Sigmoid colon (tissue), 7 donors: ENCODE measurements at places on chromosomes 7 and 10. TPM values are rescaled to one million over a fixed set of nuclear protein-coding genes. Genes with fewer than 3 reads are reported as not detected.

MEOX2 gene
- total RNA-seq: 9.7 TPM

AQP1 gene
- total RNA-seq: 178 TPM

CTNNA3 gene
- total RNA-seq: 4.4 TPM

GIMAP1 gene
- total RNA-seq: 6.4 TPM

MBL2 gene
- total RNA-seq: not detected

OPALIN gene
- not detected for total RNA-seq

TMEM213 gene
- not detected for total RNA-seq

FAM24B gene
- total RNA-seq: 4.2 TPM

TSPAN12 gene
- 47.7 TPM for total RNA-seq

- DNase-seq: no peak
Observed at GRCh38 chr7:87566311-87566900, 34.3 kb downstream of the ABCB1 start.

DNA sequence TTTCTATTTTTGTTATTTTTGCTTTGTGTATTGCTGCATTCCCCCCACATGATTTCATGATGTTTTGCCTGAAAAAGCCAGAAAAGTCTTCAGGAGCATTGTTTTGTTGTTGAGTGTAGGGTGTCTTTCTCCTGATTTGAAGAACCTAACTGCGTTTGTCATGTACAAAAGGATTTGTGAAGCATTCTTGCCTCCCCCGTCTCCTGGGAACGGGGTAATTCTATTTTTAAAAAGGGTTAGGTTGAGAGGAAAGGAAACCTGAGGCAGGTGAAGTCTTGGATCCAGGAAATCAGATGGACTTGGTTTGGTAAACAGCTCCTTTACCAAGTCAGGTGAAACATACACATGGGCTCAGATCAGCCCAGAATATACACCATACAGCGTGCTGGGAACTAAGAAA is 26.0 kb upstream of the BTBD16 start:
- no peak for DNase-seq

GRCh38 chr7:32204361-32205018 is 134.3 kb upstream of the PDE1C start:
- peak; percentile 75 for DNase-seq

GRCh38 chr7:14760730-14761478 is 141.6 kb downstream of the DGKB start:
- DNase-seq: no peak

DNA sequence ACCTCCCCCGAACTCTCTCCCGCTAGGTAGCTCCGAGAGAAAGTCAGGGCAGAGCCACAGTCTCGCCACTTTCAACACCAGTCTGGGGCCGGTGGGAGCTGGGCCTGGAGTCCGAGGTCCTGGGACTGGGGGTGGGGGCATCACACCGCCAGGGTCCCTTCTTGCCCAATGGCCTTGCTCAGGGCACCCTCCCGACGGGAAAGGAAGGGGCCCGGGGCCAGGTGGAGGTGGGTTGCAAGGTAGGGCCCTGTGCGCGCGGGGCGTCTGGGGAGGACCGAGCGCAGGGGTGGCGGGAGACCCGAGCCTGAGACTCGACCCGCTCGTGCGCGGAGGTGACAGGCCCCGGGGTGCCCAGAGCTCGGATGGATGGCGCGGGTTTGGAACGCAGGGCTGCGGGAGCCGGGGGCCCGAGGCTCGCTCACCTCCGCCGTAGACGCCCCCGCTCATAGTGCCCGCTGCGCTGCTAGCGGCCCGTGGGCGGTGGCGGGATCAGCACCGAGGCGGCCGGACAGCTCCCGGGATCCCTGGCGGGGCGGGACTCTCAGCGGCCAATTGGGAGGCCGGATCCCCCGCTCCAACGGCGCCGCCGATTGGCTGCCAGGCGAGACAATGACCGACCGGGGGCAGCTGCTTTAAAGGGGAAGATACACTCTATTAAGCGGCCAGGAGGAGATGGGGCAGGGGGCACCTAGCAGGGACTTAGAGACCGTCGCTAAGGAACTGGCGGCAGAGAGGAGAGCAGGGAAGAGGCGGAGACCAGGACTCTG is at the start of gene ACTL6B:
Gene ACTL6B (minus strand): TSS at position 541 of the 767 bp plus-strand sequence. CDS start 94 bp downstream, at position 447.
- DNase-seq: no peak

DNA sequence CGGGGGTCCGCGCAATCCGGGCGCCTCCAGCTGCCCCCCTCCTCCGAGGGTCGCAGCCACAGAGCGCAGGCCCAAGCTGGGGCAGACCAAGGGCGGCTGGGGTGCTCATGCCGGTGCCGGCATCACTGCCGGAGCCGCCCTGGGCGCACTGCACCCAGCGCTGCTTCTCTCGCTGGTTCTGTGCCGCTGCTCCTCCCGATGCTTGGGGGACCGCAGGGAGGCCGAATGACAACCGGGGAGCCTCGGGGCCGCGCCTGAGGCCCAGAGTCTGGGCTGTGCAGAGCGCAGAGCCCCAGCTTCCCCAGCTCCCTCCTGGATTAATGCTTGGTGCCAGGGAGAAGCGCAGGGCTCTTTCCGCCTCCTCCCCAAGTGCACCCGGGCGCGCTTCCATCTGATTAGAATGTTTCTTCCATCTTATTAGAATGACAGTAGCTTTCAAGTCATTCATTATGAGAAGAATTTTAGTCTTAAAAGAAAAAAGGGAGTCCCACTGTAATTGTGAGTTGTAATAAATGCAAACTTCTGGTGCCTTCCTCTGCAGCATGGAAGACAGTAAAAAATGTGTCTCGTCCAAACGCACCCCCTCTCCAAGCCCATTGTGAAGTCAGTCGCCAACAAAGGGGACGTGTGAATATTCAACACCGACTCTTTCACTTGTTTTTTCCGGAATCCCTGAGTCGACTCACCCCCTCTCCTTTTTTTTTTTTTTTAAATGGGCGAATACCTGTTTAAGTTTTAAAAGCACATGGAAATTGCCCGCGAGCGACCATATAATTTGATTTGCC is 19.5 kb upstream of the PTF1A start:
- no peak for DNase-seq

GRCh38 chr7:69839782-69840181 is 241.5 kb downstream of the AUTS2 start:
- no peak for DNase-seq

GRCh38 chr7:145779140-145779539 is 337.5 kb upstream of the CNTNAP2 start:
- DNase-seq: no peak

DNA sequence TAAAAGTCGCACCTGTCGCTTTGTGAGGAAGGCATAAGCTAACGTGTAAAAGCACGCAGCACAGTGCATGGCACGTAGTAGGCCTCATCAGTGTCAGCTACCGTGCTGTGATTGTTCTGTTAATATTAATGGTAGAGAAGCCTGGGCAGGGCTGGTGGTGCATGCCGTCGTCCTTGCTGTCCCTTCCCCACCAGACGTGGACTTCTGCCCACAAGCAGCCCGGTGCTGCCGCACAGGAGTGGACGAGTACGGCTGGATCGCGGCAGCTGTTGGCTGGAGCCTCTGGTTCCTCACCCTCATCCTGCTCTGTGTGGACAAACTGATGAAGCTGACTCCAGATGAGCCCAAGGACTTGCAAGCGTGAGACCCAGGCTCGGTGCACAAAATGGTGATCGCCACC is 4.7 kb upstream of the ATP6V0A4 start:
- no peak for DNase-seq

- DNase-seq: peak; percentile 57
Observed at GRCh38 chr10:131810805-131811629, 89.8 kb upstream of the PPP2R2D start.

DNA sequence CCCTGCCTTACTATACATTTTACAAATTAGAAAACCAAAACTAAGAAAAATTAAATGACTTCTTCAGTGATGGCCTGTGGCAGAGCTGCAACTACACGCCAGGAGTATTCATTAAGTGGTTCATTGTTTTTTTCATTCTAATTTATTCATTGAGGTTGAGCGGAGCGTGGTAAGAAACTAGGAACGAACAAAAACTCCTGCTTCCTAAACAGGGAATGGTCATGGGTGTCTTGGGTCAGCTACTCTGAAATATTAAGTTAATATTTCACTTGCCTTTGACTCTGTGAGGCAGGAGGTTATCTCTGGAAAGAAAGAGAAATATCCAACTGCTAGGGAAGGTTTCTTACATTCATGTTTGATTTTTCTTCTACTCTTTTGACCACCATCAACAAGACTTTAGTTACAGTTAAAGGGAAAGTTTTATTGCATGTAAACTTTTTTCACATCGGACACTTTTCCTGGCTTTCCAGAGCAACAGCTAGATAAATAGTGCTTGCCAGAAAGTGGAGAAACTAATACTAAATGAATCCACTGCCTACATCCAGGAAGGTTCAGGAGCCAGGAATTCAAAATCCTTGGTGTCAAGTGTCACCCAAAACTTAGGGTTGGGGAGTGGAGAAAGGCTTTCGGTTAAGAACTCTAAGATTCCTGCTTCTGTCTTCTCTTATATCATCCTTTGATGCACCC is 896 bp upstream of the GNG11 start:
- DNase-seq: no peak

GRCh38 chr10:12350167-12350872 is 973 bp downstream of the CAMK1D start:
- DNase-seq: peak; percentile 72

DNA sequence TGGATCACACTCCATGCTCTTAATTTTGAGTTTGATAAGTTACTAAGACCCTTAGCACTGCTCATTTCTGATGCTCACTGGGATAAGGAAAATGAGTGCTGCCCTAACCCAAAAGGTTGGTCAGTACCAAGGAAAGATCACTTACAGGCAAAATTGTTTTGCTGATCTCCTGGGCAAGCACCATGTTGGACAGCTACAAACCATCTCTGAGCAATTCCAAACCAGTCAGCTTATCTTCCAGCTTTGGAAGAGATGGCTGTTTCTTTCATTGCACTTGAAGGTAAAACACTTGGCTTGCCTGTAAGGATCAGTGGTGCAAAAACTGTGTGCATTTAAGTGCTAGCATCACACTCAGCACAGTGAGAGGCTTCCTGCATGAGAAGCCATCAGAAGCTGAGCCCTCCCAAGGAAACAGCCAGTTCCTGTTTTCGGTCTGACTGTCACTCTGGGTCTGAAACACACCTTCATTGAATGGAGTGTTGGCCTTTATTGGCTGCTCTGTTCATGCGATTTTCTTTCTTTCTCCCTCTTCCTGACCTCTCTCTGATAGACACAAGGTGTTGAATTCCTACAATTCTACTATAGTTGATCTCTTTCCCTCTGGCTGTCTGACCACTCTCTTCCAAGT is 126.4 kb upstream of the GHITM start:
- DNase-seq: no peak

GRCh38 chr7:56229631-56230030 is 113.4 kb upstream of the NUPR2 start:
- DNase-seq: no peak

DNA sequence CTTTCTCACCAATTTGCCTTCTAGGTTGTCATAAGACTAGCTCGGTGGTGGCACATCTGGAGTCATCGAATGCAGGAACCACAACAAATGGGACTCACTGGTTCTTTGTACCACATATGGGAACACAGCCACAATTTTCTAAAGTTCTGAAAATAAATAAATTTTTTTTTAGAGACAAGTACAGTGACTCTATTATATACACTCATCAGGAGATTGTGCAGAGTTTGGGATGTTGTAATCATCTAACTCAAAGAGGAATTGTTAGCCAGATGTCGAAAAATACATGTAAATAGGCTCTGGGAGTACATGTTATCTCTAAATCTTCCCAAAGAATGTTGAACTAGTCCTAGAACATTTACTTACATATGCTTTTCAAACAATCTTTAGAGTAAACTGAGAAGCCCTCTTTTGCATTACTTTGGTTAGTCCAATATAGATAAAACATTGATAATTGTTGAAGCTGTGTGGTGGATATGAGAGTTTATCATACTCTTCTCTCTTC is 19.6 kb upstream of the SEPTIN7 start:
- DNase-seq: no peak

DNA sequence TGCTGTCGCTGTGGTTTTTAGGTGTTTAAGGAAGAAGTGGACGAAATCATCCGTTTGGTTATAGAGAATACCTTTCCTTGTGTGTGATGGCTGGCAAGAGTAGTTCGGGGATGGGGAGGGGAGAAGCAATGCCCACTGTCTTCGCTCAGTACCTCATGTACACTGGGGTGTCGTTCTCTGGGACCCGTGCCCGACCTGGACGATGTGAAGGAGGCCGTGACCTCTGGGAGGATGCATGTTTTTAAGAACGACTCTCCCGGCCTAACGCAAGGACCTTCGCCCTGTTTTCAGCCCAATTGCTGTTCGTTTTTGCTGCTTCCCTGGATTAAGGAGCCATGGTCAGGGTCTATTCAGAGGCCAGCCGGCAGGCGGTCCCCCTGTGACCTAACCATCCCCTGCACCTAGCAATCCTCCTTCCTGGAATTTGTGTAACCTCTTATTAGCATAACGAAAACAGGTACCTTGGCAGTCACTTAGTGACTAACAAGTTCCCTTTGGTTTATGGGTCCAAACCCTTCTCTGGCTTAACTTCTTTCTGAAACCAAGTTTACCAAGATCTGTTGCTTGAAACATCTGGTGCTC is 1.3 kb downstream of the NFE2L3 start:
- no peak for DNase-seq

DNA sequence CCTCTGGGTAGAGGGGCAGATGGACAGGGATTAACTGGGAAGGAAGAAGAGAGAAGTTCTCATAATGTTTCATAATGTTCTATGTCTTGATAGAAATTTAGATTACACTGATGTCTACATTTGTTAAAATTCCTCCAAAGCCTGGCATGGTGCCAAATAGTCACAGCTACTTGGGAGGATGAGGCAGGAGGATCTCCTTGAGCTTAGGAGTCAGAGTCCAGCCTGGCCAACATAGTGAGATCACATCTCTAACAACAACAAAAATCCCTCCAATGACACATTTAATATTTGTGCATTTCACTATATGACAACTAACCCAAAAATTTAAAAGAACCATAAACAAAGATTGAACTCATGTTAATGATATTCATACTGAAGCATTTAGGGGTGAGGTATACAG is 33.0 kb upstream of the PPP1R3C start:
- no peak for DNase-seq

- DNase-seq: peak; percentile 78
Observed at GRCh38 chr10:46106410-46107255, 60.6 kb upstream of the MSMB start.

- DNase-seq: peak; percentile 28
Observed at GRCh38 chr10:73628405-73628804, 12.9 kb downstream of the MYOZ1 start.
